ENCODE measurements at places on chromosomes 2 and 18. TPM values are rescaled to one million over a fixed set of nuclear protein-coding genes. Genes with fewer than 3 reads are reported as not detected.

Gene SYT4
- 1.7 TPM for total RNA-seq

Gene ERFE
- total RNA-seq, result not detected

Gene TMEM185B
- total RNA-seq, result 23.3 TPM

Gene KCNG2
- not detected for total RNA-seq

Gene CKAP2L
- total RNA-seq, result 3.4 TPM

Gene CHST9
- total RNA-seq, result not detected

Gene ZNF804A
- total RNA-seq, result not detected

Gene EPB41L3
- total RNA-seq, result 0.52 TPM

Gene FNDC4
- total RNA-seq, result 0.39 TPM

Gene DNER
- not detected for total RNA-seq

Gene RPRM
- total RNA-seq, result 0.44 TPM

Gene DNAH7
- total RNA-seq, result not detected

Gene CD8B
- total RNA-seq, result 0.62 TPM

Gene SLC16A14
- not detected for total RNA-seq

Gene CPLX4
- not detected for total RNA-seq

Gene TCF23
- total RNA-seq, result not detected

Gene MAP2
- not detected for total RNA-seq

Gene MYCN
- 2.2 TPM for total RNA-seq
